Liver (tissue), 10 donors: ENCODE measurements at places on chromosomes 6 and 20. TPM values are rescaled to one million over a fixed set of nuclear protein-coding genes. Genes with fewer than 3 reads are reported as not detected.
A peak's percentile ranks its signal among the peaks of the same experiment; 100 is the strongest.

Gene ITPA
- 24.6 TPM for polyA plus RNA-seq

Gene PERP
- polyA plus RNA-seq = 36.8 TPM

Gene IMPG1
- polyA plus RNA-seq = not detected

Gene TFAP2B
- not detected for polyA plus RNA-seq

Gene SMPDL3A
- polyA plus RNA-seq = 37.3 TPM

Gene TAF8
- polyA plus RNA-seq = 5.9 TPM

Gene SLCO4A1
- 4.3 TPM for polyA plus RNA-seq

Gene DDO
- polyA plus RNA-seq = 7.7 TPM

GRCh38 chr6:149089510-149089909 is 228.0 kb upstream of the TAB2 start:
- DNase-seq = no peak

- no peak for DNase-seq
Measured at GRCh38 chr6:30150671-30151395, 10.2 kb downstream of the TRIM10 start.

- DNase-seq = no peak
Measured at GRCh38 chr6:136011475-136011874, 160.0 kb downstream of the PDE7B start.

DNA sequence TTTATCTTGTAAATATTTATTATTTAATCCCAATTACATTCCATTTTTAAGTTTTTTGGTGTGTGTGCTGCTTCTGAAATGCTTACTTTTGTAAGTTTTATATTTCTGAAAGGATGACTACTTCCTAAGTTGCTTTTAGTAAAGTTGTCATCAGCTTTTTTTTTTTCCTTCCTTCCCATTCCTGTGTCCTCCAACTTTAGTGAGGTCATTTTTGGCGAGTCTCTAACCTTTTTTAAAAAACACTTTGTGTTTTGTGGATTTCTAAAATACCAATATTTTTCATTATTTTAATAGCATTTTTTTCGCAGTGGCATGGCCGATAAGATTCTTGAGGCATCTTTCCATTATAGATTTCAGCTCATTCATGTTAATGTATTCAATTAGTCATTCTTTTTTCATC is 30.9 kb downstream of the FIG4 start:
- DNase-seq = no peak

- no peak for DNase-seq
Measured at GRCh38 chr6:5563086-5563485, 301.8 kb downstream of the FARS2 start.

GRCh38 chr20:43554369-43554768 is 4.5 kb upstream of the SGK2 start:
- DNase-seq = no peak

DNA sequence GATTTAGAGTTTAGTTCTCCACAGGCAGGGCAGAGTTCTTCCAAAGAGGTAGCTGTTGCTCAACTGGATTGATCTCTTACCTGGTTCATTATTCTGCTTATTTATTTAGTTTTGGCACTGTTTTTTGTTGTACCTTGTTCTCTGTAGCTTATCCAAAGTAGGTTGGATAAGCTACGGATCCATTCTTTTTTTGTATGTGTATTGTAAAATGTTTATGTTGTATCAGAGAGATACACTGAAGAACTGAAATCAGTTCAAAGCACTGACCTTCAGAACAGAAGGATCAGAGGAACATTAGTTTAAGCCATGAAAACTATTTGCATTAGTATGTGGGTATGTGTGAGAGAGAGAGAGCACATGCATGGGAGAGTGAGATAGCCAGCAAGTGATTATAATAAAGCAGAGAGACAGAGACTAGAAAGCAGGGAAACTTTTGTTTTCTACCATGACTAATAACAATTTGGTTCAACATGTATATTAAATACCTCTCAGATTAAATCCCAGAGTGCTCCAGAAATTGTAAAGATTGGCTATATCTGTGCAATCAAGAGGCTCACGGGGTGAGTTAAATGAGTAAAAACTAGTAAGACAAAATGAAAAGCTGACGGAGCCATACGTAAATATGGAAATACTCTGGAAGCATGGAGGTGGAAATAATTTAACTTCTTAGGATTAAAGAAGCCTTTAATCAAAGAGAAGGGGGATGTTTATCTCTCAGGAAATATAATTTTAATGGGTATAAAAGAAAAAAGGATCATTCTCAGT is 40.2 kb downstream of the ITCH start:
- DNase-seq = no peak

GRCh38 chr6:41170547-41171160 is 7.7 kb upstream of the TREM2 start:
- peak; percentile 6 for DNase-seq

GRCh38 chr20:37222086-37222485 is 39.5 kb downstream of the GHRH start:
- no peak for DNase-seq

DNA sequence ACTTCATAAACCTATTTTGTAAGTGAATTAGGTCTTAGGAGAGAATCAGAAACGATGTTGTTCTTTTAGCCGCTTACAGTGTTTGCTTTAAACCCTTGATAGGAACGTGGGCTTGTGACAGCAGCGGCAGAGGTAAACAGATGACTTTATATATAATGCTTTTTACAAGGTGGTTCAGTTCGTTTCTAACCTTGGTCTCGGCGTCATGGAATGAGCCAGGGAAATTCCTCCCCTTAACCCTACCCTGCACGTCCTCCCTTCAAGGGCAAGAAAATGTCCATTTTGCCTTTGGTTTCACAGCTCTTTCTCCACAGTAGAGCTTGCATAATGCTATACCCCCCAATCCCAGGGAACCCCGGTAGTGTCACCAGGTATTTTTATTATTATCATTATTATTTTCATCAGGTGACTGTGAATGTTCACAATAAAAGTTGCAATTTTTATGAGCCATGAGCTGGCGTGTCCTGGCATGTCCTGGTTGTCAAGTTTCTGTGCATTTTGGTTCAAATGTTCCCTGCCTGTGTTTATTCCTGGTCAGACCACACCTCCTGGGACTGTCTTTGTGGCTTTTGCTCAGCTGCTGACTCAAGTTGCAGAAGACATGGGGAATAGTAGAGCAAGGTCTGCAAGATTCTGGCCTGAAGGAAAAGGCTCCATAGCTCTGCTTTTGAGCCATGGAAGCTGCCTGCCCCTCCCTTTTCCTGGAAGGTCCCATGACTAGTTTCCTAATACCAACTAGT is 112.8 kb upstream of the BMP2 start:
- DNase-seq = no peak

- DNase-seq = no peak
Measured at GRCh38 chr6:169913096-169913638, 161.7 kb downstream of the ERMARD start.

- DNase-seq = no peak
Measured at GRCh38 chr20:48984575-48985219, 61.4 kb upstream of the CSE1L start.

DNA sequence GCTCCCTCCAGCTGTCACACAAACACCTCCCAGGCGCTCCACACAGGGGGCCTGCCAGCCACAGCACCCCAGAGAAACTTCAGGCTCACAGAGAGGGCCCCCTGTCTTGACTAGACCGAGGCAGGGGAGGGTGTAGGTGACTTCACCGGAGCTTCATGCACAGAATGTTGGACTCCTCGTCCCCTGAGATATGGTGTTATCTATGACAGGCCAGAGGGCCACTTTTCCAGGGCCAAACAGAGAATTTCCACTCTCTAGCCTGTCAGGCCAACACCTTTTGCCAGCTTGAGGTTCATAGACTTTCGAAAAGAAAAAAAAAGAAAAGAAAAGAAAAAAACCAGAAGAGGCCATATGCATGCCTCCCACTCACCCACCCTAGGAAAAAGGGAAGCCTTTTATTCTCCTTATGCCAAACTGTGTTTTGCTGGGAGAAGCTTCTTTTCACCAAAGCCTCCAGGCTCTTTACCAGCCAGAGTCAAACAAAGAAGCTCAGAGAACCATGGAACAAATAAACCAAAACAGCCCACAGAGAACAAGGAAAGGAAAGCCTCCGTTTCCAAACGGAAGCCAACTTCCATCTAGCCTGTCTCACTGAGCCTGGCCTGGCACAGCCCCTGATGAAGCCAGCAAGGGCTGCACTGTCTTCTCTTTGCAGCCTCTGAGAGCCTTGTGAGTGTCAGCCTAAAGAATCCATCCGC is 313.2 kb upstream of the JARID2 start:
- peak; percentile 49 for DNase-seq

- no peak for DNase-seq
Measured at GRCh38 chr6:144939921-144940320, 654.8 kb downstream of the UTRN start.

GRCh38 chr6:157049133-157049532 is 272.0 kb downstream of the ARID1B start:
- no peak for DNase-seq

GRCh38 chr6:43635387-43636307 is at the start of gene MAD2L1BP:
TSS of gene MAD2L1BP (plus strand) at chr6:43635840. CDS start at chr6:43635876, 36 bp downstream.
- DNase-seq = peak; percentile 87

- DNase-seq = no peak
Measured at GRCh38 chr20:10541668-10542411, 106.7 kb downstream of the SLX4IP start.

DNA sequence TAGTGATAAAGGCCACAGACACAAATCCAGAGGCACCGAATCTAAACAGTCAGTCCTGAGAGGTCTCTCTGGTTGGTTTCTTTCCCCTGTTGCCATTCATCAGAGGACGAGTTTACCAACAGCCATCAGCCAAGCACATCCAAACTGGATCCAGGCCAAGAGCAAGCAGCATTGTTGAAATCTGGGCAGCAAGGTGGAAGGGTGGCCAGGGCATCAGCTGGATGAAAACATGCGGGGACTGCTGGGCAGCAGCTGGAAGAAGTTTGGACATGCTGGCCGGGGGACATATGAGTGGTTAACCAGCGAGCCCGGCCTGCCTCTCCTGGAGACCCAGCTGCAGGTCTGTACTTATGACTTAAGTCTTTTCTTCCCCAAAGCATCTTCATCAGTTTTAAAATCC is at the start of gene SMIM28:
Gene SMIM28 (plus strand): TSS at position 62 of the 400 bp plus-strand sequence. CDS start 168 bp downstream, at position 230.
- no peak for DNase-seq

DNA sequence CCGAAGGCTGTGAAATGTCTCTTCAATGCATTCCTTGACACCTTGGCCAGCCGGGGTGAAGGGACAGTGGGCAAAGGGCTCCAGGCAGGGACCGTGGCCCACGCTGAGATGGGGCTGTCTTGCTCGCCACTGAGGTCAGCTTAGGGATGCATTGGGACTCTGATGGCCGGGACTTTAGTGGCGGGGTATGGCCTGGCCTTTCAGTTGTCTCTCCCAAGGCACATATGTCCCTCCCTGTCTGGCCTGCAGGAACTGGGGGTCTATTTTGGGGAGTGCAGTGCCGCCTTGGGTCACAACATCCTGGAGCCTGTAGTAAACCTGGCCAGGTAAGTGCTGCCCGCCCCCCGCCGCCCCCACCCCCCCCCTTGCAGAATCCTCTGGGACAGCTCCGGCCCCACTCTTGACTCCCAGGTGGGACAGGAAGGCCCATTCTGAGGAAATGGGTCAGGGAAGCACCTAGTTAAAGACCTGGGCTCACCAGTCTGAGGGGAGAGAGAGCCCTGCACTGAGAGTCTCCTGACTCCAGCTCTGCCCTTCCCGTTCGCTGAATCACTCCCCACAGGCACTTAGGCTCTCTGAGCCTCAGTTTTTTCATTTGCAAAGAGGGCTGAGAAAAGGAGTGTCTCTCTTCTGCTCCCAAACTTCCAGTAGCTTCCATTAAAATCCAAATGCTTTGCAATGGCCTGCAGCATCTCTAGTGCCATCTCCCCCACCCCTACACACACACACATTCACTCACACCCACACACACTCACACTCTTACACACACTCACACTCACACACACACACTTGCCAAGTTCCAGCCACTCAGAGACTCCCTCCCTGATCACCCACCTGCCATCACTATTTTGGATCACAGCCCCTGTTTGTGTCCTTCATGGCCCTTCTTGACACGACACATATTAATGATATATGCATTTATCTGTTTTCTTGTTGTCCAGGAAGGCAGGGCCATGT is 33.1 kb downstream of the RAB44 start:
- DNase-seq = no peak

DNA sequence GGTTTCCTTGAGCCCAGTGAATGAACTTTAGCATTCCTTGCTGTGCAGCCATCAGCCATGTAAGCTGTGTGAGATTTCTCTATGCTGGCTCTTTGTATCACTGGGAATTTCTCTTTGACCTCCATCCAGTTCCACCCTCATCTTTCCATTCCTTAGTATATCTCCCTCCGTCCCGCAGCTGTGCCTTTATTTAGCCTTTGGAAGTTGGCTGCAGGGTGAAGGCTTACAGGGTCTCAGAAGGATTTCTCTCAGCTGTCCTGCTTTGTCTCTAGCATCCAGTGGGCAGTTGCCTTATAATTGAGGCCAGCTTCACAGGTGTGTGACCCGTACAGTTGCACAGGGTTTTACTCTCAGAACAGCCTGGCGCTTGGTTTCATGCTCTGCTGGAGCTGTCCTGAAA is 144.3 kb downstream of the PXDC1 start:
- DNase-seq = peak; percentile 26

DNA sequence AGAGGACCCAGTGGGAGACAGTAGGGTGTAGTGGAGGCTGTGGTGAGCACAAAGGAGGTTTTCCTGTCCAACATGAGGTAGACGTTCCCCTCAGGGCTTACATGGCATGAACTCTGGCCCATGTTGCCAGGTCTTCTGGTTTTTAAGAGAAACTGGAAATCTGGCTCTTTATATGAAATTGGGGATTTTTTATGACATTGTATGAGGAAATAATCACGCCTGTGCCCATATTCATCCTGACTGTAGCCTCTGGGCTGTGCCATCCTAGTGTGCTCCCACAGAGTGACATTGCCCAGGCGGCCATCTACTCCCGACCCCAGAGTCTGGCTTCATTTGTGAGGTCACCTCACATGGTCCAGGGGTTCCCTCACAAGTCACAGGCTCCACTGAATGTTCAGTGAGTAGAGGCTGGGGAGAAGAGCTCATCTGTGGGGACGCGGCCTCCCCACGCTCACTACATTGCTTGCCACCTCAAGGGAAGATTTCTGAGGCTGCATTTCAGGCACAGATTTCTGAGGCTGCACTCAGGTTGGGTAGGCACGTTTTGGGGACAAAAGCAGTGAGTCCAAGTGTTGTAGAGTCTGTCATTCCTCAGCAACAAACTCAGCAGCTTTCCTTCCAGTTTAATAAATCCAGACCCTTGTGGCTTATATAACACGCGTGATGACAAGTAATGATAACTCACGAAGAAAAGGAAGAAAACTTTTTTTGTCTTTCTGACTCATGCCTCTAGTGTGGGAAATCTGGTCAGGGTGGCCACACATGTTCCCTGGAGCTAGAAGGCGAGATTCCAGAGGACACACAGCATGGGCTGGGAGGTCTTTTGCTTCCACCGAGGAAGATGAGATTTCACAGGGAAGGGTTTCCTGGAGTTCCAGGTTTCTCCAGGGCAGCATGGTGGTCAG is 41.7 kb downstream of the SLC24A3 start:
- DNase-seq = no peak

- no peak for DNase-seq
Measured at GRCh38 chr6:25872814-25873213, 1.2 kb downstream of the SLC17A3 start.

DNA sequence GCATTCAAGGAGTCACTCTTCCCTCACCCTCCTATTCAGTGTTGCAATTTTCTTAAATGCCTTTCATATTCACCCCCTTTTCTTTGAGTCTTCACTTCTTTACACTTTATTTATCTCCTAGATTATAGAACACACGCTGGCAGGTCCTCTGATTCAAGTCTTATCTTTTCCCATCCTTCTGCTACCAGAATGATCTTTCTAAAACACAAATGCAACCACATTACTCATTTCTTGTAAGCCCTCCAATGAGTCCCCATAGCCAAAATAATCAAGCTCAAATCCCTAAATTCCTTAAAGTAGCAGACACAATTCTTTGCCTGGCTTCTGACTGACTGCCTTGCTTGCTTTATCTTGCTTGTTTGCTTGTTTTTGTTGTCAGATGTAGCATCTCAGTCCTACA is 920.0 kb downstream of the TFAP2A start:
- DNase-seq = no peak

- no peak for DNase-seq
Measured at GRCh38 chr20:41135888-41136679, 1.3 kb upstream of the PLCG1 start.
